CD4-positive, alpha-beta T cell treated with Interferon alpha-2 for 1 hour (primary cell): ENCODE measurements at places on chromosomes 12 and 14.

- no peak for DNase-seq
These were observed 34.9 kb upstream of the FBXO21 start for GRCh38 chr12:117225179-117225578.

DNA sequence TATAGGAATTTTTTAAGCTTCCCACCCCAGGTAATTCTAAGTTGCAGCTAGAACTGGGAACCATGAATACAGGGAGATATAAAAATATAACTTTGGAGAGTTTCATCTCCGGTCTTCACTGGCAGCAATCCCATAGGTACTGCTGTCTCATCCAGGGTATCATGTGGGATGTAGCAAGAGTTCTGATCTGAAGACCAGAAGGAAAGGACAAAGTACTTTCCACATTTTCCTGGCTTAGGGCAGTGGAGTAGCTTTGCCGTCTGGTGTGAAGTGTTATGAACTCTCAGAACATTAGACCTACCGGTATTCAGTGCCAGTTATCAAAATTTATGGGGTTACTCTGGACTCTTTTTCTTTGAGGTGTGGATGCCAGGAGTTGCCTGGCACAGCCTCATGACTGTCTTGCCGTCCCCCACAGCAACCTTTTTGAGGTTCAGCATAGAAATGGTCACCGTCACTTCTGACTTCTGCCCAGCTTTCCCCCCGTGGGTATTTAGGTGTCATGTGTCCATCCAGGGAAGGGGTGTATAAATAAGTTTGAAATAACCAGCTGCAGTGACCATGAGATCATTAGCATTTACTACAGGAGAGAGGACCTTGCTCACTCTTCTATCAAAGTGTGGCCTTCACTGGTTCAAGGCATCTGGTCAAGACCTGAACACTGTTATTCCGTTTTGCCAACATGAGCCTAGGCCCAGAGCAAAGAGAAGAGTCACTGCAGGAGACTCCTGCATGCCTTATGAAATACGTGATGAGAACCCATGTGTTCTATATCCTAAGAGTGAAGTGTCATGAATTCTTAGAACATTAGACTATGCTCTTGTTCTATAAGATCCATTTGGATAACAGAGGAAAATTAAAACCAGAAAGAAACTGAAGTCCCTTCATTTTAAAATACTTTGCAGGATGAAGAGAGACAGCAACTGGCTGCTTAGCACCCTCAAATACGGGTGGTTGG, 22.2 kb downstream of the TMEM233 start:
- DNase-seq: no peak

DNA sequence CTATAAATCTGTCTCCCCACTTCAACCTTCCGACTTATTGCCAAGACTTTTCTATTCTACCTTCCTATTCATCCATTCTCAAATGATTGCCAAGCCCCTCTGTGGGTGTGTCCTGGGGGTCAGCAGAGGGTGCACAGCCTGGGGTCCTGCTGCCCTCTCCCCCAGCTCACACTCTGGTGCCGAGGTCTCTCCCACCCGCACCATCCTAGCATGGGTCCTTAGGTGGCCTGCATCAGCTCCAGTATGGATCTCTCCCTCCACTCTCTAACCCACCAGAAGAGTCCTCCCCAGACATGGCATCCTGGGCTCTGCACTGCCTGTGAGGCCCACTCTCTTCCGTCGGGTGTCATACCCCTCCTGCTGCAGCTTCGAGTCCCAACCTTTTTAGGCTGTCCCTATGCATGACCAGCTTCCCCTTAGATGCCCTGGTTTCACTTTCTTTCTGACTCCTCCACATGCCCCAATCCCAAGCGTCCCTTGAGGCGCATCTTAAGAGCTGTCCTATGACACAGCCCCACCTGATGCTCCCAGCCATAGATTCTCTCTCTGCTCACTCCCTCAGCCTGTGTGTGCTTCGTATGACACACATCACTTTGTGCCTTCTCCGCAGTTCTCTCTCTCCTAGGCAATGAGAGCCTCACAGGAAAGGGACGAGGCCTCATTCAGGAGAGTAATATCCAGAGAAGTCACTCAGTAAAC, 43.9 kb downstream of the GIT2 start:
- no peak for DNase-seq

- no peak for DNase-seq
These were observed 55.1 kb downstream of the TTC6 start for GRCh38 chr14:37650356-37651037.

GRCh38 chr14:66141733-66142132, 344.4 kb upstream of the CCDC196 start:
- no peak for DNase-seq

- no peak for DNase-seq
These were observed 186.7 kb downstream of the ANO2 start for GRCh38 chr12:5758347-5758746.

GRCh38 chr12:122976648-122976975, 1.6 kb downstream of the OGFOD2 start:
- DNase-seq: no peak

- no peak for DNase-seq
These were observed 25.8 kb upstream of the DIO2 start for GRCh38 chr14:80237143-80237542.

GRCh38 chr12:10722502-10722904, 620 bp downstream of the YBX3 start:
- DNase-seq: peak; percentile 50

DNA sequence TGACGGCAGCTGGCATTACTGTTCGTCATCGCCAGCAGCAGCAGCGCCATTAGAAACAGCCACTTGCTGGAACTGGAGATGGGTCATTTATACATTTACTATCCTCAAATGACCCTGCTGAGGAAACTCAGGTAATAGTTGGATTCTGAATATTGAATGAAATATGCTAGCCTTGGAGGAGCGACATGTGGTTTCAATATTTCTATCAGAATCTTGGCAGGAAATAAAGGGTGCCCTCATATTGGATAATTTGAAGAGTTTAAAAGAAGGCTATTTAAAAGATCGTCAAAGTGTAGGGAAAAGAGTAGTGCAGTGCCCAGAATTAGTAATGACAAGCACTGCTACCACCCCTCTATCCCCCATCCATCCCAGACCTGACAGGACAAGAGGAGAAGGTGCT, 109.6 kb upstream of the CPM start:
- no peak for DNase-seq

DNA sequence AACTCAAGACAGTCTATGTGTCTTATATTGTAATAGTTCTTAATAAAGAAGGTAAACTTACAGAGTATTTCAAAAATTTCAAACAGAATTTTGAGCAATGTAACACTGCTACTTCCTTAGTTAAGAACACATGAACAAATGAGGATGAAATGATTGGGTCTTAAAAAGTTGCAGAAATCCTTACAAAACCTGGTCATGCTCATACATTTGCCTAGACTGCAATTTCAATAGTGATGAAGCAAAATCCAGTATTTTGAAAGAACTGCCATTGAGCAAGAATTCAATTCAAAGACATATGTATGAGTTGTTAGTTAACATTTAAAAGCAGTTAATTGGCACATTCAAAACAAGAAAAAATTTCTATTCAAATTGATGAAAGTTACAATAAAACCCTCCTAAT, 17.8 kb upstream of the HIF1A start:
- no peak for DNase-seq

DNA sequence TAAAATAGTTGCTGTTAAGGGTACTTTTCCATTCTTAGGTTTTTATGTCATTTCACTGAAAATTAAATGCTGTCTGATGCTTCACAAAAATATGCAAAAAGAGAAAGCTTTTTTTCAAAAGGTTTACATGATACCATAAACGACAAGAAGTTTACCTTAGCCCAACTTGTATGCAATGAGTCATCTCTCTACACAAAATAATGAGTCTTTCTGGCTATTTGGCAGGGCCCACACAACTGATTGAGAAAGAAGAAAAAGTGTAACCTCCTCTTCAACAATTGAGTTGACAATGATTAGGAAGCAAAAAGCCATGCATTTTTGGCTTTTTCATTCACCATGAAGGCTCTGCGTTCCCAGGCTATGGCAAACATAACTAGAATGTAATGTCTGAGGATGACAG, 165.4 kb upstream of the CPNE8 start:
- no peak for DNase-seq

GRCh38 chr14:97462081-97462480, 664.9 kb downstream of the VRK1 start:
- DNase-seq: no peak

- no peak for DNase-seq
These were observed 4.3 kb downstream of the CCND2 start for GRCh38 chr12:4277857-4278256.
